Occipital lobe (tissue), 3 donors: ENCODE measurements at places on chromosomes 3 and 15.
A peak's percentile ranks its signal among the peaks of the same experiment; 100 is the strongest.

DNA sequence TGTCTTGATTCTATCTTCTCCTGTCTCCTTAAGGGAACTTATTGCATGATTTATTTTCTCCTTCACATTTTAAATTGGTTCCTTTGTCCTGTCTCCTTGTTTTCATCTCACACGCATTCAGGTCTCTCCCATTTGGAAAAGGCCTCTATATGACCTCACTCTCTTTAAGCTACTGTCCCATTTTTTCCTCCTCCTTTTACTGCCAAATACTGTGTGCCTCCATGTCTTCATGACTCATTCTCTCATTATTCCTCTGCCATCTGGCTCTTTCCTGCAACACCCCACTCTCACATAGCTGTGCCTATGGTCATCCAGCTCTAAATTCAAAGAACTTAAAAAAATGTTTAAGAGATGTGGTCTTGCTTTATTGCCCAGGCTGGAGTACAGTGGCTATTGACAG is 48.0 kb downstream of the TYRO3 start:
- DNase-seq: peak; percentile 21

DNA sequence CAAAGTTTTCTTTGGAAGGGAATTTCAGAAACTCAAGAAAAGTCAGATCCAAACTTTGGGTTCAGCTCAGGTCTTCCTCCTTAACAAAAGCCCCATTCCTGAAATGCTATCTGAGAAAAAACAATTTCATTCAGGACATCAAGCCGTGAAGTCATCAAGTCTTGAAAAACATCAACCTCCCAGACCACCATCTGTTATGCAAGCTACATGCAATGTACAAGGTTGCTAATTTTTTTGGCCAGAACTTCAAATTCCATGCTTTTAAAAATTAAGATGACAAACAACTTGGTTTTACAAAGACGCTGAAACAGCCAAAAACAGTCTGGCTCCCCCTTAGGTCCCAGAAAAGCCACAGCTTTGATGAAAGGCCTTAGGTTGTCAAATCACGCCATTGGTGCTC is 53.9 kb upstream of the WNT5A start:
- DNase-seq: no peak

DNA sequence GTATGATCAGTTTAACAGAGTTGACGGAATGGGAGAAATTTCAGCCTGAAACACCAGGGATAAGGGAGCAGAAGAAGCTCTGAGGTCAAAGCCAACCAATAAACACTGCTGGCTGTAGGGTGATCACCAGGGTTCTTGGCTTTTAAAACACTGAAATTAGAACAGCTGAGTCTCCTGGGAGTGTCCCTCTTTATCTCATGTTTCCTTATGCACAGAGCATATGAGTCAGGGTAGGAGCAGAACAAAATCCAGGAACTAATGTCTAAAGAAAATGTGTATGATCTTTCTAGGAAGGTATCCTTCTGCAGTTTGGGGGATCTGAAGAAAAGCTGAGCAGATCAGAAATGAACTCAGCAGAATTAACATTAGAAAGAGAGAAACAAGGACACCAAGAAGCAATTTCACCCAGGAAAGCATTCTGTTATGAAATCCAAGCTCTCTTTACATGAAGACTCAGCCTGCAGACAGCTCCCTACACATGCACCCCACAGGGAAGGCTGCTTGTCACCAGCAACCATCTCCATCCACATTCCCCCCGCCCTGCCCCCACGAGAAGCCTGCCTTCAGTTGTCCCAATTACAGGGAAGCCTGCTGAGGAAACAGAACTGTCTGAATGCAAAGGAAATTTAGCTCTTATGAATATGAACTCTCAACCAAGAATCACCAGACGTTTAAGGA is 469.7 kb downstream of the PDCD6IP start:
- no peak for DNase-seq

DNA sequence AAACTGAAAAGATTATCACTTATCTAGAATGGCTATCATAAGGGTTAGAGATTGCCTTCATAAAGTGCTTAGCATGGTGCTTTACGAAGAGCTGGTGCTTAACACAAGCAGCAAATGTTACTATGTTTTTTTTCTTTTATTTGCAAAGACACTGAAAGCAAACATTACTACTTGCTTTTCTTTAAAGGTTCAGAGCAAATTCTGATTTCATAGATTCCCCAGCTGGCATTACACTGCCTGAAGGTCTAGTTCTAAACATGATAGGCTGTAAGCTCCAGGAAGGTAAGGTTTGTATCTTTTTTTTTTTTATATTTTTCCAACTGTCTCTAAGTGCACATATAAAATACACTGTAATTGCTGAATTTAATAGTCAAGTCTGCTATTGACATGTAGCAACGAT is 71.9 kb downstream of the UQCC5 start:
- DNase-seq: no peak

DNA sequence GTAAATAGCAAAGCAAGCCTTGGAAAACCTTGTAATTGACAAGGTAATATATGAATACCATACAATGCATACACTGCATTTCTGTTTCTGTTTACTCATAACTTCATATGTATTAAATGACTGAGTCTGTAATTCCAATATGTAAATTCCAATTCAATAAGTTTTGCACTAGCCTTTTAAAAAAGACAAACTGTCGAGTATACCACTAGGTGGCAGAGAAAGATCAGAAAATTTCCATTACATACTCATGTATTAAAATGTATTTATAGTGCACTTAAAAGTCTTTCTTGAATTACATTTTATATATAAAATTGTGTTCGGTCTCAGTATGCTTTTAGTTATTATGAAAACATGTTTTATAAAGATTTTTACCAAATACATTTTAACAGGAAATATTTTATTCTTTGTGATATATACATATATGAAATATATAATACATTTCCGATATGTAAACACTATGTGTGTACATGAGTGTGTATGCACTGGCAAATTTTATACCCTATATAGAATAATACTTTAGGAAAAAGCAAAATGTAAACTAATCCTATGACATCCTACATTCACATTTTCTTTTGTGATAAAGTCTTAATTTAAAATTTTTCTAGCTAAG is 216.8 kb downstream of the VGLL3 start:
- no peak for DNase-seq

DNA sequence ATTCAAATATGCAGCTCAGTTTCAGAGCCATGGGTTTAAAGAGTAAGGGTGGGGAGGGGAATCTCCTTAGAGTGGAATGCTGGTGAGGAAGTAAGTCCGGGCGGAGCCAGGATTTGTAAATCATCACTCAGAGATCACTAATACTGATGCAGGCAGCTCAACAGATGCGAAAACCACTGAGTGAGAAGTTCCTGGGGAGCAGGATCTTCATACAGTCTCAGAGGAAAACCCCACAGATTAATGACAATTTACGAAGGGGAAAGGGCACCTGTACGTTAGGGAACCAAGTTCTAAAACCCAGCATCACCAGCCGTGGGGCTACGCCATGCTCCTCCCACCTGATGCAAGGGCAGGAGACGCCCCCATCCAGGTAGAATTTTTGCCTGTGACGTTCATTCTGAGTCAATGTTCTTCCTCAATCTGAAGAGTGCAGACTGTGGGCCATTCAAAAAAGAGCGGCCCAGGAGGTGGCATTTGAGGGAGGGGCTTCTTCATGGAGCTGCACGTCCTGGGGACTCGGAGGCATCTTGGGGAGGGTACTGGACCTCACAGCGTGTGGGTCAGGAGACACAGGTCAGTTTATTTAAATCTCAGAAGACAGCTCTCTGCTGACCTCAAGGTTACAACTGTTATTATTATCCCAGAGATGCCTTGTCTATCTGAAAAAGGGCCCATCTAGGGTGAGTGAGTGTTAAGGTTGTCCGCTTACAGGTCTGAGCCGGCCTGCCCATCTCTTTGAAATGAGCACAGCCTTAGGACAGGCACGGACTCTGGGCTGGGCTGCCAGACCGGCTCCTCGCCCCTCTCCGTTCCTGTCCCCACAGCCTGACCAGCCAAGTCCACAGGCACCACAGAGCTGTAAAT is 228.0 kb downstream of the XXYLT1 start:
- no peak for DNase-seq

- no peak for DNase-seq
Measured at GRCh38 chr15:76347482-76348055, 11.0 kb downstream of the ISL2 start.

GRCh38 chr15:89912674-89913396 is at the start of gene ARPIN:
Gene ARPIN, minus strand, starts transcription at chr15:89912952. Its CDS starts 117 bp downstream, at chr15:89912835.
- DNase-seq: peak; percentile 53

DNA sequence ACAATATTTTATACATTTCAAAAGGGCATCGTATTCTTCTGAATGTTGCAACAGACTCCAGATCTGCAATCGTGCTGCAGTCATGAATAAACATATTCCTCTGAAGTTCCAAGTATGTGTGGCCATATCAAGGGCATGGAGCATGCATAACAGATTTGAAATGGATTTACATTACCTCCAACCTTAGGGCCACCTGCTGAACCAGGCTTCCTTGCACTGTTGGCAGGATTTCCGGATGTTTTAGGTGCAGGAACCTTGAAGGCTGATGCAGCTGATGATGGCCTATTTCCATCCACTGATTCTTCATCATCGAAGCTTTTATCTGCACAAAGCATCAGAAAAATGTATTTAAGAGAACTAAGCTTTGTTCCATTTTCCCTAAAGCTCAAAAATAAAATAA is 73.5 kb downstream of the CLASP2 start:
- DNase-seq: no peak

DNA sequence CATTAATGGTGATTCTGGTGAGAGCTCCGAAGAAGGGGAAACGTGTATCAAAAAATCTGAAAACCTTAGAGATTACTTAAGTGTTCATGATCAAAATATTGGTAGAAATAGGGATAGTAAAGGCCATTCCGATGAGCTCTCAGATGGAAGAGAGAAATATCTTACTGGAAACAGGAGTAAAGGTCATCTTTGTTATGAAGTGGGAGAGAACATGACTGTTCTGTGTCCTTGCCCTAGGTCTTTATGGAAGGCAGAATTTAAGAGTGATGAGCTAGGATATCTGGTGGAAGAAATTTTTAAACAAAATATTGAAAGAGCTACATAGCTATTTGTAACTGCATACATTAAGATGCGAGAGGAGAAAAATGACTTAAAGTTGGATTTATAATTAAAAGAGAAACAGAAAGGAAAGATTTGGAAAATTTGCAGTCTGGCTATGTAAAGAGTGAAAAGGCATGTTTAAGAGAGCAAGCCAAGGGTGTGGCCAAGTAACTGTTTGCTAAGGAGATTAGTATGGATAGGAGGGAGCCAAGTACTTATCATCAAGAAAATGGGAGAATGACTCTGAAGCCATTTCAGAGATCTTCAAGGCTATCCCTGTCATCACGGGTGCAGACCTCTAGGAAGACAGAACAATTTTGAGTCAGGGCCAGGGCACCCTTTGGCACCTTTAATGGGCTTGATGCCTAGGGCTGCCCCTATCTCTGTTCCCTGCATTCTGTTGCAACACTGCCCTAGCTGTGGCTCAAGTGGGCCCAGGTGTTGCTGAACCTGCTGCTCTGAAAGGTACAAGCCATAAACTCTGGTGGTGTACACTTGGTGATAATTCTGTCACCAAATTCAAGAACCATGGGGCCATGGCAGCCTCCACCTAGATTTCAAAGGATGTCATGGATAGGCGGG is 27.3 kb downstream of the SLMAP start:
- no peak for DNase-seq

DNA sequence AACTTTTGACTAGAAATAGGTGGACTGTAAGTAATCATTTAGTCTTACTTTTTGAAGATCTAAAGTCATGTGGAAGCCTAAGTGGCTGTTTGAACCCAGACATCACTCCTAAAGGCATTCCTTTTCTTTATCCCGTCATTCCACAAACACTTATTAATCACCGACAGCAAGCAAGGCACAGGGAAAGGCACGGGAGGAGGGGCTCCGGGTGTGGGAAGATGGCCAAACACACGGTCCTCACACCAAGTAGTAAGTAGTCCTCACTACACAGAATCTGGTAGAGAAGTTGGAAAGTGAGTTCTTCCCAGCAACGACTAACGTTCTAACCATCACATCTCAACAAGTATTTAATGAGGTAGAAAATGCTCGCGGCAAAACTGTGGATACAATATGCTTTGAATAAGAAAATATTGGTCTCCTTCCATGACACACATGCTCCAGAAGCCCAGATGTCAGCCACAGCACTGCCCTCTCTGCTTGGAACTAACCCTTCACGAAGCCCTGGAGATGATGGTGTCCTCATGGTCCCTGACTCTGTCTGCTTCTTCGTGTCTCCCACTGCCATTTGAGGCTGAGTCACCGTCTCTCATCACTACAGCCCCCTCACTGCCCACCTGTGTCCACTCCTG is 202.2 kb downstream of the OPA1 start:
- no peak for DNase-seq

DNA sequence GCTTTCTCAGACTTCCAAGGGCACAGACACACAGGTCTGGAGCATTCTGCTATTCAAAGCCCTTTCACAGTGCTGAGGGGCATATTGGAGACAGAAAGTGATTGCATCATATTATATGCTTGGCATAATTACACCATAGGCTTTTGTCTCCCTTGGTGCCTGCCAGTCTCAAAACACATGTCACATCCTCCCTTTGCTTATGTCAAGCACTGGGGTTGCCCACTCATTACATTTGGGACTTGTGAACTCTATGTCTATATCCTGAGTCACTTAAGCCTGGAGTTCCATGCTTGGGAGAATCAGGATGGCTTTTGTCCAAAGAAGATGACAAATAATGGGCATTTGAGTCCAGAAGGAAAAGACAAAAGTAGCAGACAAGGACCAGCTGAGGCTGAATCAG is 12.3 kb upstream of the PDZRN3 start:
- DNase-seq: peak; percentile 20

GRCh38 chr3:16668776-16669545 is 63.7 kb upstream of the DAZL start:
- DNase-seq: no peak

GRCh38 chr15:92901995-92902394 is 1.9 kb downstream of the CHD2 start:
- DNase-seq: no peak

- no peak for DNase-seq
Measured at GRCh38 chr15:29854413-29854812, 32.1 kb upstream of the TJP1 start.

DNA sequence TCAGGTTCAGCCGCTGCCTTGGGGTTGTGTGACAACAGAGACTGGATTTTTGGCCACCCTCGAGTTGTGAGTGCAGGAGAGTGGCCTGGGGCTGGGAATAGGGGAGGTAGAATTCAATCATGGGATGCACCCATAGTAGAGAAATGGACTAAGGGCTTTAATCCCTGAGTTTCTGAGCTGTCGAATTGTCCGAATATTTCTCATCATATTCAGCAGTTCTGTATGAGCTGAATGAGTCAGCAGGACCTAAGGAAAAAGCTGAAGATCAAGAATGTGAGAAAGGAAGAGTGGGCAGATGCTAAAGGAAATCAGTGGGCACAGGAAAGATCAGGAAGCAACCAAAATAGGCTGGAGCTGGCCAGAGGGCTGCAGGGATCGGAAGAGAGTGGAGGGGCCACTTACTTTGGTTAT is 44.4 kb upstream of the SACM1L start:
- no peak for DNase-seq

GRCh38 chr15:38843736-38844590 is 279.3 kb upstream of the RASGRP1 start:
- no peak for DNase-seq

DNA sequence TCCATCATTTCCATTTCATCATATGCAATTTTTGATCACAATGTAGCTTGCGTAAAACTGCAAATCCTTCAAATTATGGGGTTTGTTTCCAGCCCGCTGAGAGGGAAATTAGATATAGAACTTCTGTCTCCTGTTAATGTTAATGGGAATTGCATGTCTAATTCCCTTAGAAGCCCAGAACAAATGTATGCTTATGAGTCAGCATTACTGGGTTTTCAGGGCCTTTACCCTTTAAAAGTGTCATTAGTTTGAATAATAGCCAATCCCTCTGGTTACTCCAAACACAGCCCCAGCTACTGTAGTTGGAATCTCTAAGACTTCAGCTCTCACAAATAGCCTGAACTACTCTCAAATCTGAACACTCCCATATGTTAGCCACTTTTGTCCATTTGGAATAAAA is 439.4 kb downstream of the C3orf38 start:
- DNase-seq: no peak
